ENCODE measurements at places on chromosomes 3 and 15. TPM values are rescaled to one million over a fixed set of nuclear protein-coding genes. Genes with fewer than 3 reads are reported as not detected.

The GRK7 gene
- total RNA-seq: 0.08 TPM

The KLF15 gene
- total RNA-seq: 49.9 TPM

DNA sequence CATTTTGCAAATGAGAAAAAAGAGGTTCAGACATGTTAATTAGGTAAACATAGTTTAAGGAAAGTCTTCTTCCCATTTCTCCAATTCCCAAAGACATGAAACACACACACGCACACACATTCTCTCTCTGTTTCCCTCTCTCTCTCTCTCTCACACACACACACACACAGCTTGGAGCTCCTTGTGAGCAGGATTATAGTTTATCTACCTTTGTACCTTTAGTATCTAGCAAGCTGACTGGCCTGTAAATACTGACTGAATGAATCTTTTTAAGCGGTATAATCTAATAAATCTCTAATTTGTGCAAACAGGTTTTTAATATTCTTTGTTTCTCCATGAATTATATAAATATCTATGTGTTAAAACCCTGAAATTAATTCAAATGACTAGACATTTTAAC lies 73.3 kb downstream of the UACA start:
- H3K27ac ChIP-seq: no peak overlapping the region
- DNase-seq: no peak
- H3K36me3 ChIP-seq: no peaks in the 10 kb centered on the region
- no peak overlapping the region for H3K4me3 ChIP-seq
- H3K4me1 ChIP-seq: no peaks in the 10 kb centered on the region
- H3K27me3 ChIP-seq: no peaks in the 10 kb centered on the region

GRCh38 chr3:123749711-123750110 lies 134.4 kb downstream of the MYLK start:
- H3K27ac ChIP-seq: no peak overlapping the region
- peaks cover 4% of the 10 kb centered on the region for H3K4me1 ChIP-seq
- H3K4me3 ChIP-seq: no peak overlapping the region
- no peaks in the 10 kb centered on the region for H3K36me3 ChIP-seq
- no peaks in the 10 kb centered on the region for H3K27me3 ChIP-seq

DNA sequence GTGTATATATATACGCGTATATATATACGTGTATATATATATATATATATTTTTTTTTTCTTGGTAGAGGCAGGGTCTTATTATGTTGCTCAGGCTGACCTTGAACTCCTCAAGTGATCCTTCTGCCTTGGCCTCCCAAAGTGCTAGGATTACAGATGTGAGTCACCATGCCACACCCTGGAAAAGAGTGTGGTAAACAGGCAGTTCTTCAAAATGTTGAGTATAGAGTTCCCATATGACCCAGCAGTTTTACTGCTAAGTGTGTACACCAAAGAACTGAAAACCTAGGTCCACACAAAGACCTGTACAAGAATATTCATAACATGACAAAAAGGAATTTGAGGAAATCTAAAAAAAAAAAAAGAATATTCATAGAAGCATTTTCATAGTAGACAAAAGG lies 71.8 kb upstream of the GCNT3 start:
- H3K4me1 ChIP-seq: no peaks in the 10 kb centered on the region
- no peak overlapping the region for H3K4me3 ChIP-seq
- no peak overlapping the region for H3K27ac ChIP-seq
- H3K27me3 ChIP-seq: no peaks in the 10 kb centered on the region

GRCh38 chr3:116270056-116270455 lies 175.2 kb downstream of the LSAMP start:
- DNase-seq: no peak
- H3K4me1 ChIP-seq: no peaks in the 10 kb centered on the region
- no peaks in the 10 kb centered on the region for H3K27me3 ChIP-seq
- no peak overlapping the region for H3K27ac ChIP-seq

DNA sequence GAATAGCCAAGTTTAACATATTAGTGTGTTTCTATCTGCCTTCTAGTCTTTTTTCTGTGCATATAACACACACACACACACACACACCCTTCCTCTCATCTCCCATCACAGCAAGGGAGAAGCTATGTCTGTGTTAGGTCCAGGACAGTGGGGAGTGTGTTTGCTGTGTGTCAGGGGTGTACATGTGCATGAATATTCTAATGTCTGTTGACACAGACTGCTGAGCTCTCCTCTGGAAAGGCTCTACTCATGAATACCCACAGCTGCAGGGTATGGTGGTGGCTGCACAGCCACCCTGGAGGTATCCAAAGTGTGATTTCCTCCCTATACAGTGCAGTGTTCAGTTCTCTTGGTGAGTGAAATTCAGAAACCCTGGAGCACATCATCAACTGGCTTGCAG lies 42.9 kb downstream of the ARNT2 start:
- no peaks in the 10 kb centered on the region for H3K27me3 ChIP-seq
- no peak for DNase-seq
- no peak overlapping the region for H3K4me3 ChIP-seq
- H3K36me3 ChIP-seq: no peaks in the 10 kb centered on the region
- no peak overlapping the region for H3K27ac ChIP-seq
